ENCODE measurements at places on chromosomes 2 and 18.

- DNase-seq = no peak
Measured at GRCh38 chr2:51829477-51829876, 797.5 kb upstream of the NRXN1 start.

DNA sequence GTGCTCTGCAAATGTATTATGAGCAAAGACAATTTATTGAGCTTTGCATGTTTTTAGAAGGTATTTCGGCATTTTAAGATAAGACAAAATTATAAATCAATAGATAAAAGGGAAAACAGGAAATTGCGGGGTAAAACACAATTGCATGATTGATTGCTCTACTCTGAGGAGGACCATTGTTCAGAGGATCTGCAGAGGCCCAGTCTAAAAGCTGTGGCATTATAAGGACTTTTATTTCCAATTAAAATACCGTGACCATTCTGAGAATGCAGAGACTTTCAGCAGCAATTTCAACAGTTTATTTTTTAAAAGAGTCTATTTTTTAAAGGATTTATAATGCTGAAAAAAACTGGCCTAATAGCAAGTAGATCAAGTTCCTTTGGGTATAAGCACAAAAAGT lies 62.0 kb downstream of the TPGS2 start:
- DNase-seq = no peak

- no peak for DNase-seq
Measured at GRCh38 chr2:204608237-204608939, 63.1 kb downstream of the PARD3B start.

- no peak for DNase-seq
Measured at GRCh38 chr2:150994076-150994475, 267.6 kb downstream of the RBM43 start.

DNA sequence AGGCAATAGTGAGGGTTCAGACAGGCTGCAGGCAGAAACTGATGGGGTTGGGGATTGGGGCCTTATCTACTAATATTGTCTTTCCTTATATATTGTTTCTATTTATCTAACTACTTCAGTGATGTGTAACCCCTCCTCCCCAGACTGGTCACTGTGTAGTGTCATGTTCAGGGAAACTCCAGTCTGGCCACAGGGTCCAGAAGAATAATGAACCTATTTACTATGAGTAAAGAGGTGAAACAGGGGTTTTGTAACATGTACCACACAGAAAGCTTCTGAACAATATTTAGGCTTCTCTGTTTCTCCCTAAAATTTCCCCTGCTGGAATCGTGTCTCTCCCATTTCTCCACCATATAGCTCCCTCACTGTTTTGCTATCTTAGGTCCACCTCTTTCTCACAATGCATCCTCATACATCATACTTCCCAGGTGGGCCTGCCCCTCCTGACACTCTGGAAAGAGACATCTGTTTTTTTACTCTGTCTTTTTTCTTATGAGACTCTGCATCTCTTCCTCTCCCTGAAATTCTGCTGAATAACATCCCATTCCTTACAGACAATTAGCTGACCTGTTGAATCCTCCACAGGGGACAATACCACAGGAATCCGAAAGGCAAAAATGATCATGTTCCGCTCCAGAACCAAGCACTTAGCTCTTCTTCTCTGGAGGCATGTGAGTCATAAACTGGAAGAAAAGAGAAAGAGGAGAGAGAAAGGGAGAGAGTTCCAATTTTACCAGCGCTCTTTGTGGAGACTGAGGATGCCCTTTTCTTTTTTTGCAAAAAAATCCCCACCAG lies 154.8 kb downstream of the ZEB2 start:
- DNase-seq = no peak

DNA sequence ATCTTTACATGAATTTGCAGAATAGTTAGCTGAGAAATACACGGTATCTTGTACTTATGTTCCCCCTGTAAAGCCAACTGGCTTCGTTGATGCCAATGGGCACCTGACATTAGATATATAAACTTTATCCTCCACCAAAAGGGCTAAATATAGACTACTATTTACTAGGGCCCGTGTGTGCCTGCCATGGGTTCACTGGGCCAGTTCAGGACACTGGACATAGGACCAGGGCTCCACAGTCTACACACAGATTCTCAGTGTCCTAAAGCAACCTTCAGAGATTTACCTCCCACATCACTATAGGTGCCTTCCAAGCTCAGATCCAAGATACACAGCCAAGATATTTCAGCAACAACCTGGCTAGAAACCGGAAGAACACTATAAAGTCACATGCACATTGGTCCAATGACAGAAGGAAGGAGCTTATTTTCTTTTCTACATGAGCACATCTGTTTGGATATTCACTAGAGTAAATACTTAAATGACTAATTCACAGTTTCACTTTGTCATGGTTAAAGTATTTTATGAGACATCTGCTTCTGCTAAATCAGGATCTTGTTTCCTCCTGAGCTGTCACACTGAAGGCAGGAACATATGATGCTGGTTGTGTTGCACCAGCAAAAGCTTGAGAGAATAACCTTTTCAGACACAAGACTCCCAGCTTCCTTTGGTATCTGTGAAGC lies 95.1 kb downstream of the MYO5B start:
- no peak for DNase-seq

DNA sequence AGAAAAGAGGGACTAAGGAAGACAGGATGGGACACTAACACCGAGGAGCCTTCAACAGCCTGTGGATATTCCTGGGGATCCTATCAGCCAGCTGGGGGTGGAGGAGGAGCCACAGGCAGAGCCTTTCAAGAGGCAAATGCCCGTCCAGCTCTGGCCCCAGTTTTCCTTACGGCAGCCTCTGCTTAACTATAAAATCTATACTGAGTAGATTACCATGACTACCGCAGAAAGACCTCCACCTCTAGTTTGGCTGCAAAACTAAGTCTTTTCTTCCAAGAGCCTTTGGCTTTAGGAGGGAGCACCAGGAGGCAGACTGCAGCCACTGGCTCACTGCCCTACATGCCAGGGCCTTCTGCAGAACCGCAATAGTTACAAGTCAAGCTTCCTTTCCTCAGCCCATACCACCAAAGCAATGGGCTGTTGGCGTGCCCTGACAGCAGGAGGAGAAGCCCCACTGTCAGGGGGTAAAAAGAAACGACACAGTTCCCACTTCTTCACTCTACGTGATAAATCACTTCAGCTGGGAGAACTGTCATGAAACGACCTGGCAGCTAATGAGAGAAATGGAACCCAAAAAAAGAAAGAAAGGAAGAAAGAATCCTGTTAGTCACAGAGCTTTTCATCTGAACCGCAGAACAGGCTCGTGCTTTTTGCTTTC lies 25.1 kb upstream of the CREB1 start:
- DNase-seq = no peak

DNA sequence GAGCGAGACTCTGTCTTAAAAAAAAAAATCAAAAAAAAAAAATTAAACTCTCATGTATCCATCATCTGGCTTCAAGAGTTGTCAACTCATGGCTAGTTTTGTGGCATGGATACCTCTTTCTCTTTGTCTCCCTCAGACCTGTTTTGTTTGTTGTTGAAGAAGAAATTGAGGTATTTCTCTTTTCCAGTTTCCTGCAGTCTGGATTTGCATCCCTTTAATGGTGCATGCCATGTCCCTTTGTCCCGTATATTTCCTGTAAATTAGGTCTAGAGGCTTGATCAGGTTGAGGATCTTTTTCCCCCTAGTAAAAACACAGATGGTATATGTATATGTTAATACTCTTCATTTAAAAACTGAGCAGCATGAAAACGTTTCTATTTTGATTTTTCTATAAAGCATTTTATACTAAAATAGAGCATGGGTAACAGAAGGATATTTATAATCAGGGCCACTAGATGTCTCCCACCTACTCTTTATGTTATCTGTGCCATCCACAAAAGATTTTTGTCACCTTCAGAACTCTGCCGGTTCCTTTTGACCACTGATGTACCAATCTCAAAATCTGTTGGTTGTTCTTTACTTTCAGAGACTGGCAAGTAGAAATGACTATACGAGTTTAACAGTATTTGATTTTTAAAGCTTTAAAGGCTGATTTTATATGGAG lies 80.1 kb downstream of the GALNT1 start:
- no peak for DNase-seq

DNA sequence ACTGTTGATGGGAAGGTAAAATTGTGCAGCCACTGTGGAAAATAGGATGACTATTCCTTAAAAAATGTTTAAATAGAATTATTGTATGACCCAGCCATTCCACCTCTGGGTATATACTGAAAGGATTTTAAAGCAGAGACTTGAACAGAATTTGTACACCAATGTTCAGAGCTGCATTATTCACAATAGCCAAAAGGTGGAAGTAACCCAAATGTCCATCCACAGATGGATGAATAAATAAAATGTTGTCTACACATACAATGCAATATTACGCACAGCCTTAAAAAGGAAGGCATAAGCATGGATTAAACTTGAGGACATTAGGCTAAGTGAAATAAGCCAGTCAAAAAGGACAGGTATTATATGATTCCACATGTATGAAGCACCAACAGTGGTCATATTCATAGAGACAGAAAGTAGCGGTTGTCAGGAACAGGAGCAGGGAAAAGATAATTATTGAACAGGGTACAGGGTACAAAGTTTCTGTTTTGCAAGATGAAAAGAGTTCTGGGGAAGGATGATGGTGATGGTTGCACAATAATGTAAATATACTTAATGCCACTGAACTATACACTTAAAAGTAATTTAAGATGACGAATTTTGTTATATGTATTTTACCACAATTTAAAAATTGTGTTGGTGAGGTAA lies 39.4 kb downstream of the EVA1A start:
- DNase-seq = no peak
